ENCODE measurements at places on chromosomes 6 and 20.

DNA sequence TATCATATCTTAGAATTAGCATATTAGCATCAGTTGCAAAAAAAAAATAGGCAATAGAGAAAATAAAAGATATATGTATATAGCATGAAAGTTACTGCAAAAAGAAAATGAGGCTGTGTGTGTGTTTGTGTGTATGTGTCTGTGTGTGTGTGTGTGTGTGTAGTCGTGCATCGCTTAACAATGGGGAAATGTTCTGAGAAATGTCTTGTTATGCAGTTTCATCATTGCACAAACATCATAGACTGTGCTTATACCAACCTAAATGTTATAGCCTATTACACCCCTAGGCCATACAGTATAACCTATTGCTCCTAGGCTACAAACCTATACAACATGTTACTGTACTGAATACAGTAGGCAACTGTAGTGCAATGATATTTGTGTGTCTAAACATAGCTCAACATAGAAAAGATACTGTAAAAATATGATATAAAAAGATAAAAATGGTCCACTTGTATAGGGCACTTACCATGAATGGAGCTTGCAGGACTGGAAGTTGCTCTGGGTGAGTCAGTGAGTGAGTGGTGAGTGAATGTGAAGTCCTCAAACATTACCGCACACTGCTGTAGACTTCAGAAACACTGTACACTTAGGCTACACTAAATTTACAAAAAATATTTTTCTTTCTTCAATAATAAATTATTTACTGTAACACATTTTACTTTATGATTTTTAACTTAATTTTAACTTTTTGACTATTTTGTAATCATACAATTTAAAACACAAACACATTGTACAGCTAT, 805.1 kb downstream of the KIF16B start:
- DNase-seq = no peak

- DNase-seq = no peak
Measured at GRCh38 chr6:95230071-95230740, 347.1 kb upstream of the MANEA start.

- DNase-seq = no peak
Measured at GRCh38 chr20:60054716-60055634, 96.8 kb downstream of the CDH26 start.

DNA sequence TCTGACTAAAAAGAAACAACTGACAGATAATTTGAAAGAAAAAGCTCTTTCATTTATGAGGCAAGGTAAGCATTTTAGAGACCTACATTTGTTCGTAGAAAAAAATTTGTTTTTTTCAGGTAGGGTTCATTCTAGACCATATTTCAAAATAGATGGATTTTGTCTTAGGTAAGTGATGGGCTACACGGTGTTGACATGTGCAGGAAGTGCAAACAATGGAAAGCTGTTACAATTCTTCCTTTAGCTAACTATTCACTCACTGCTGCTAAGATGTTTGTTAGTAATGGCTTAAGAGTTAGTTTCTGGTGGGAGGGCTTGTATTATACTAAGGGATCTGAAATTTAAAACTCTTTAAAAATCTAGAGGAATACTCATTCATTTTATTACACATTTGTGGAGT, 96.7 kb downstream of the CD109 start:
- no peak for DNase-seq

DNA sequence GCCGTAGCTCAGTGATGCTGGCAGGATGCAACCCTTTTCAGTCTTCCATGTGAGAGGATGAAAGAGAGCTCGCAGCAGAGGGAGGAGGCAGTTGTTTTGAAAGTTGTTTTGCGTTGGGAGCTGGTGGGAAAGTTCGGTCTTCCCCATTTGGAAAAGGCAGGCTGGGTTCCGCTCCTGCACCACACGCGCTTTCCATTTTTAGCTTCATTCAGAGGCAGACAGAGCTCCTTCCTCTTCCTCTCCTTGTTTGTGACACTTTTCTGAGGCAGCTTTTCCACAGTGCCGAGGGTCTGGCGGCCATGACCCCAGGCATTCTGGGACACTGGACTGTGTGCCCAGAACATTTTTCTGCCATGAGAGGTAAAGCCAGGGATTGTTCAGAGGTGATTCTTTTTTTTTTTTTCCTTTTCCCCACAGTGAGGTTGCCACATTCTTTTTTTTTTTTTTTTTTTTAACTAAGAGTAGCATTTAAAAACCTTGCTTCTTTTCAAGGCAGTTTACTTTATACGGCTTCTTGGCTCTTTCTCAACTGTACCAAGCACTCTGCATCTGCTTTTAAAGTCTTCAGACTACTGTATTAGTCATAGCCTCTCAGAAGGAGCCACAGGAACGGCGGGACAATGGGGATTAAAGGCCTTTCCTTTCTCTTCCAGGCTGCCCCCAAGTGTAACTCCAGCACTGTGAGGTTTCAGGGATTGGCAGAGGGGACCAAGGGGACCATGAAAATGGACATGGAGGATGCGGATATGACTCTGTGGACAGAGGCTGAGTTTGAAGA, 1.6 kb downstream of the PRDM1 start:
- no peak for DNase-seq

GRCh38 chr6:134508862-134509498, 191.1 kb upstream of the SGK1 start:
- no peak for DNase-seq

DNA sequence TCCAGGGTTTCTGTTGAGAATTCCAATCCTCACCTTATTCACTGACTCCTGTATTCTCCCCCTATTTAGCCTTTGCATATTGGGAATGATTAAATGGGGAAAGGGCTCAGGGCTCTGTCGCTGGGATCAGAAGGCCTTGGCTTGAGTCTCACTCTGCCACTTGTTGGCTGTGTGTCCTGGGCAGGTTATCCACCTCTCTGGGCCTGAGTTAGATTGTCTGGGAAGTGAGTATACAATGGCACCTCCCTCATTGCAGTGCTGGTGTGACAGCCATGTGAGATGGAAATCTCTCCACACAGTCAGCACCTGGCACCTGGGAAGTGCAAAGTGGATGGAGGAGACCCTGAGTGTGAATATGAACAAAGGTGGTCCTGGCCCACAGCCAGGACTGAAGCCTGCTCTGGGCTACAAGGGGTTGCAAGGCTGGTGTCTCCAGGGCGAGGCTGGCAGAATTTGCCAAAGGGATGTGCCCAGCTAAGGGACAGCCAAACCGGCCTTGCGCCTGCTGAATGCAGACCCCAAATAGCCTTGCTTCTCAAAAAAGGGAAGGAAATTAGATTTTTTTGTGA, 200.0 kb upstream of the PMEPA1 start:
- DNase-seq = no peak

GRCh38 chr6:166435574-166435973, 52.8 kb upstream of the MPC1 start:
- no peak for DNase-seq

GRCh38 chr20:51578145-51578459, 35.6 kb upstream of the NFATC2 start:
- DNase-seq = no peak

DNA sequence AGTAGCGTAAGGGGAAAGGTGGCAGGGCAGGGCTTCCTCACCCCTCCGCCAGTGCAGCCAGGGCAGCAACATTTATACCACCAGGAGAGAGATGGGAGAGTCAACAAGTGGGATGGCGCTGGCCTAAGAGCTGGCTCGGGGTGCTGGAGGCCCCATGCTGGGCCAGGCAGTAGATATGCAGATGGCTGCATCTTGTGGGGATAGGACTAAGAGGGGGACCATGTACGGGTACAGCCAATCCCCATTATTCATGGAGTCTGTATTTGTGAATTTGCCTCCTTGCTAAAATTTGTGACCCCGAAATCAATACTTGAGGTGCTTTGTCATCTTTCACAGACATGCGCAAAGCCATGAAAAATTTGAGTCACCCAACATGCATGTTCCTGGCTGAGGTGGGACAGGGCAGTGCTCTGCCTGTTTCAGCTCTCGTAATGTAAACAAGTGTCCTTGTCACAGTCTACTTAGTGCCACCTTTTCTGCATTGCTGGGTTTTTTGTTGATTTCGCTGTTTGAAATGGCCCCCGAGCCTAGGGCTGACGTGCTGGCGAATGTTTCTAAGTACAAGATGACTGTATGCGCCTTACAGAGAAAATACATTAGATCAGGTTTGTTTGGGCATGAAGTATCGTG, 27.5 kb upstream of the TAF8 start:
- DNase-seq = no peak

- no peak for DNase-seq
Measured at GRCh38 chr20:20267685-20268370, 100.1 kb upstream of the INSM1 start.

DNA sequence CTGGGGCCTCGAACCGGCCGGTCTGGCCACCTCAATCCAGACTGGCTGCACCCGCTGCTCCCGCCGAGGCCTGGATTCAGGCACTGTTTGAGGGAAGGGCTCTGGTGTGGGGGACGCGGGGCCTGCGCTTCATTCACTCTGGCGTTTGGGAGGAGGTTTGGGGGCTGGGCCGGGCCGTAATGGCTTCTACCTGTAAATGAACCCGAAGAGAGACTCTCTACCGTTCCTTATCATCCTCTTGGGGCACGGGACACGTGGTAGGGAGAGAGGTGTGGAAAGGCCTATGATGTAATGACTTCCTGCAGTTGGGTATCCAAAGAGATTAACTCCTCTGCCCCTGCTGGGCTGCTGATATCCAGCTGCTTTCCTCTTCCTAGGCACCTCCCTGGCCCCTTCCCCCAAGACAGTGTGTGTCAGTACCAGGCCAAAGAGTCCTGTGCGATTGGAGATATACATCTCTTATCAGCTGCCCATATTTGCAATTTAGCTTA, 1.8 kb downstream of the FOXO3 start:
- no peak for DNase-seq

DNA sequence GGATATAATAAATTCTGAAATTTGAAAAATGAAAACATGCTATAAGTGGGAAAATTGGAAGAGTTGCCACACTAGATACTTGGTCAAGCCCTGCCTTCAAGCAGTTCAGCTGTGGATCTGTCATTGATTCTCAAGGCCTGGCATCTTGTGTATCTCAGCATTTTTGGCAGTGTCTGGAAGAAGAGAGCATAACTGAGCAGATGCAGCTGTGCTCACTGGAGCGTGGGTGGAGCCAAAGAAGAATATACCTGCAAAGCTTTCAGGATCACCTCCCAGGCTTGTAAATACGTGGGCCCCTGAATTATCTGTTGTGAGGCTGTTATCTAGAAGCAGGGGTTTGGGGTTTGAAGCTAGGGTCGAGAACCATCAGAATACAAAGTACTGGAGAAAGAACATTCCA, 31.3 kb upstream of the CHD6 start:
- no peak for DNase-seq

- DNase-seq = no peak
Measured at GRCh38 chr6:4967301-4968030, 36.4 kb downstream of the RPP40 start.

DNA sequence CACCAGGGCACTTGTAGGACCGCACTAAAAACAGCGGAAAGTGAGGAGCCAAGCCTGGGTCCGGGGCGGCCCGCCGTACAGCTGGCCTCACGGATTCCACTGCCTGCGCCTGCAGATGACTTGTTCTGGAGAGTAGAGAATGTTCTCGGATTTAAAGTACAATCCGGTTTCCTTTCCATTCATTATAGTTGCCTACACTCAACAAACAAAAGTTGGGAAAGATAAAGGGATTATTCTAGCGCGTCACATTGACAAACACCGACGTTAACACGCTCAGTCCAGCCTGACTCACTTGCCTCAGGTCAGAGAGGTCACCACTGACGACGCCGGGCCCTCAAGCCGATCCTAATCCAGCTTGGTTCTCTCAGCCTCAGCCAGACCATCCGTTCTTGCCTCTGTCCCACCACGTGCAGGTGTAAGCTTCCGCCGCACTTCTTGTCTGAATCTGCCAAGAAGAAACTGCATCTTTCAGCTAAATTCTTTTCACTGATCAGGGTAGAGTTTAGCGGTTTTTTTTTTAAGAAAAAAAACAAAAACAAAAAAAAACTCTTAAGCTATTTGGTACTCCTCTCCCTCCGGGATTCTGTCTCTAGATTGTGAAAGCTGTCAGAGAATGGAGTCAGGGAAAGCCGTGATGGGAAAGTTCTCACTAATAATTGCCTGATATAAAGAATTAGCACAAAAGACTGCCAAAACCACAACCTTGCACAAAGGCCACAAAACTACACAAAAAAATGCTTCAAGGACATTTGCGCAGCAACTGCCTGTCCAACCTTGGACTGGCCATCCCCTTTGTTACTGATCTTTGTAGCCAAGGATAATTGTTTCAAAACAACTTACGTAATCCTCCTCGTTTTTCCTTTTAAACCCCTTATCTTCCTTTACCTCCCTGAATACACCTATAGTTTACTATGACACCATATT, 1.1 kb upstream of the PHF10 start:
- no peak for DNase-seq

DNA sequence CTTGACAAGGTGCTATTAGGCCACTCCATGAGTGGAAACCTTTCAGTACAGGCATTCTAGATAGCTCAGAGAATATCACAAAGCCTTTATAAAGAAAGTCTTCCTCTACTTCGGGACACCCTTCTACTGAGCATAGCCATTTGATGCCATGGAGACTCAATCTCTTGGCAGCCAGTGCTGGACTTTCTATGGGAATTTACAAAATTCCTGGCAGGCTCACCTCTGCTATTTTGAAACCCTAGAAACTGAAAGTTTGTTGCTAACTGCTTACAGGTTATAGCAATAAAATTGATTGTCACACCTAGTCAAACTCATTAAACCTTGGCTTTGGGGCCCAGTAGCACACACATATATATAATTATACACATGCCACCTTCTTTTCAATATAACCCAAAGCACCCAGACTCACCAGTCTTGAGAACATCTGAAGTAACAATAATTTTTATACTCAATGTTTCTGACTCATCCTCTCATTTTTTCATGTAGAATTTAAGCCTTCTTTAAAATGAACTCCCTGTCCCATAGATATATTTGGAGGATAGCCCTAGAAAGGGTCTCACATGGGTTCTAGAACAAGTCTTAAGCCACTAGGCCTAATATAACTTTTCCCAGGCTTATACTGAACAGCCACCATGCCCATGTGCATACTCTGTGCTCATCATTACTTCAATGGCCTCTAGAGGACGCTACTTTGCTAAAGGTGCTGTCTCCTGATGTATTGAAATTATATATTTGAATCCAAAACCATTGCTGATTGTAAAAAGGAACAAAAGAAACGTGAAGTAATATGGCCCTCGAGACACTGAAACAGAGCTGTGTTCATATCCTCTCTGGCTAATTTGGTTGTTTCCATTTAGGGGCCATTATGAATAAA, 368.1 kb upstream of the MARCKS start:
- DNase-seq = no peak

DNA sequence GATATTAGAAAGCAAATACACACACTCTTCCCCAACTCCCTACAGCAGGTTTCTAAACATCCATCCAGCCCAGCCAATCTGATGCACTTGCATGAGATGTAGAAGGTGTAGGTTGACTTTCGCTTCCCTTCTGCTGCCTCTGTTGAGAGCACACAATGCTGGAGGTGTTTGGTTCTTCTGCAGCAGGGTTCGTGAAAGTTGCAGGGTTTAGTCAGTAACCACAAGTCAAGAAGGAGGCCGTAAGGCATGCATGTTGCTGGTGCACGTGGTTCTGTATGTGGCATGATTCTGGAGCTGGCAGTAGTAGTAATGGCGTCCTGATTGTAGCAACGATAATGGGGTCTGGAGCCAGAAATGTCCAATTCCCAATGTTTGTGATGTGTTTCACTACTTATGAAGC, 53.0 kb downstream of the DEK start:
- DNase-seq = no peak
